ENCODE measurements at places on chromosomes 6 and 20.

GRCh38 chr20:63744574-63745423 lies 5.2 kb downstream of the SLC2A4RG start:
- DNase-seq, result no peak

DNA sequence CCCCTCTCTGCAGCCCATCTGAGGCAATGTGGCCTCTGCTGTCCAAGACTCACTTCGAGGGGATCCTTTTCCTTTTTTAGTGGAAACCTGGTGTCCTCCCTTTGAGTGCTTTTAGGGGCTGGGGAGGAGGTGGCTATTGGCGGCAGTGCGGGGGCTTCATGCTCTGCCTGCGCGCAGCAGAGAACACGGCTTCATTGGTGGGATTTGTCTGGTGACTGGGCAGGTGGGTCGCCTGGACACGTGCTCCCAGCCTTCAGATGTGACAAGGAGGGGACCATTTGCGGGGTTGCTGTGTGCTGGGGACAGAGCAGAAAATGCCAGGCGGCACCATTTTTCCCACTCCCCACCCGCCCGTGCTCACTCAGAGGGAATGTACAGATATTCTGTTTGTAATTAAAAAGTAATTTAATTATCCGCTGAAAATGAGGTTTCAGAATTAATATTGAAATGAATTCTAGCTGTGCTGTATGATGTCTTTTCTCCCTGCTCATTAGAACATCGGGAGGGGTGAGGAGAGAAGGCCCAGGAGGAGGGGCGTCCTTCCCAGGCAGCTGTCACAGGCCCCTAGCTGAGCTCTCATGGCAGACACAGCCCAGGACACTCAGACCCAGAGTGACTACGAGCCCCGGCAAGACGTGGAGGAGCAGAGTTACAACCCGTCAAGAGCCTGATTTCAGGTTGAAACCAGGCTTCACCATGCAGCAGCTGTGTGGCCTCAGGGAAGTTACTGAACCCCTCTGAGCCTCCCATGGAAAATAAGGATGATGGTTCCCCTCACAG lies 417.2 kb upstream of the SULF2 start:
- no peak for DNase-seq

- no peak for DNase-seq
Measured at GRCh38 chr6:41680182-41680965, 42.1 kb downstream of the MDFI start.

DNA sequence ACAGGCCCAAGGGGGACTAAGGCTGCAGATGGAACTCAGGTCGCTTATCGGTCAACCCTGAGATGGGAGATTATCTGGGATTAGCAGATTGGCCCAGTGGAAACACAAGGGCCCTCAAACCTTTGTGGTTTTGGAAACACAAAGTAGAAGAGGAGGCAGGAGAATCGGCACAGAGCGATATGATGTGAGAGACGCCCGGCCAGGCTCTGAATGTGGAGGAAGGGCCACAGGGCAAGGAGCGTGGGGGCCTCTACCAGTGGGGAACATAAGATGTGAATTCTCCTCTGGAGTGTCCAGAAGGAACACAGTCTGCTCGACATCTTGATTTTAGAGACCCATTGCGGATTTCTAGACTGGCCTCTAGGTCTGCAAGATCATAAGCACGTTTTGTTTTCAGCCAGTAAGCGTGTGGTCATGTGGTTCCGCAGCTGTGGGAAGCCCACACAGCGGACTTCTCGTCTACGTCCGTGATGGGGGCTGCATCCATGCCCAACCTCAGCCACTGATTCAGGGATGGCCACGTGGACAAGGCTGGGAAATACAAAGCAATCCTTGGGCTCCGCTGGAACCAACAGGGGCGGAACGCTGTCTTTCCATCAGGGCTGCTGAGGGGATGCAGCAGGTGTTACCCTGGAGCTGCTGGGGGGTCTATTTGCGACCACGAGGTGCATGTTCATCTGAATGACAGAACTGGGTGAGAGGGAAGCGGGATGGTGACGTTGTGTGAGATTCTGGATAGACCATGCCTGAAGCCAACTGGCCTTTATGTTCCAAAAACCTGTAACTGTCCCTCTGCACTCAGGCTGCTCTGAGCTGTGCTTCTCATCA lies 127.6 kb upstream of the PMEPA1 start:
- DNase-seq, result no peak

DNA sequence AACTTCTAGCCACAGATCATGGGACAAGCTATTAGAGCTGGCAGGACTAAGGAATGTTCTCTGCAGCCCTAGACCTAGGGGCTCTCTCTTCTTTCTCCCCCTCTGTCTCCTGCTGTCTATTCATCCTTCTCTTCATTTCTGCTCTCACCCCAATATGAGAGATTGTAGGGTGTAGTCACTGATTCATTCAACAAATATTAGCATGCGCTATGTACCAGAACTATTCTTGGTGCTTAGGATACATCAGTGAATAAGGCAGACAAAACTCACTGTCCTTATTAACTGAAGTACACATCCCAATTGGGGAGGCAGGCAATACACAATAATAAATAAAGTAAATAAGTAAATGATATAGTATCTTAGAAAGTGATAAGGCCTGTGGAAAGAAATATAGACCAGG lies 14.7 kb upstream of the SIRPB2 start:
- no peak for DNase-seq

DNA sequence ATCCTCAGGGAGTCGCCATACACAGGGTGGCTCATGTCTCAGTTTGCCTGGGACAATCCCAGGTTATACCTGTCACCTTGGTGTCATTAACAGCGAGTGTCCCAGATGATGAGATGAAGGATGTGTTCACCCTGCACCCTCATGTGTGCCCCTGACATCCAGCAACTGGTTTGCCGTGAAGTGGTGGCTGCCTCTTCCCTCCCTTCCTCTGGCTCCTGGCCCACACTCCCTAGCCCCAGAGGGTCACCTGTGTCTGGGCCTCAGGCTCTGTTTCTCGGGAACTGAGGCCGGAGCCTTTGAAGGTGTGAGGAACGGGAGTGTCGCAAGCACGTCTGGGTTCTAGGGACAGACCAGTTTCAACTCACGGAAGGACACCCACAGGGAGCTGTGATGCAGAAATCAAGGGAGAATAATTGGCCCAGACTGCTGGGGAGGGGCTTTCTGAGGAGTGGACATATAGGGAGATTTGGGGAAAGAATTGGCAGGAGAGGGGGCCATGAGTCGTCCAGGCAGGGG lies 35.8 kb upstream of the PHACTR3 start:
- DNase-seq, result no peak

- DNase-seq, result no peak
Measured at GRCh38 chr20:1375515-1375914, 17.3 kb downstream of the FKBP1A start.

- DNase-seq, result no peak
Measured at GRCh38 chr6:36989264-36989663, 3.3 kb upstream of the MTCH1 start.

DNA sequence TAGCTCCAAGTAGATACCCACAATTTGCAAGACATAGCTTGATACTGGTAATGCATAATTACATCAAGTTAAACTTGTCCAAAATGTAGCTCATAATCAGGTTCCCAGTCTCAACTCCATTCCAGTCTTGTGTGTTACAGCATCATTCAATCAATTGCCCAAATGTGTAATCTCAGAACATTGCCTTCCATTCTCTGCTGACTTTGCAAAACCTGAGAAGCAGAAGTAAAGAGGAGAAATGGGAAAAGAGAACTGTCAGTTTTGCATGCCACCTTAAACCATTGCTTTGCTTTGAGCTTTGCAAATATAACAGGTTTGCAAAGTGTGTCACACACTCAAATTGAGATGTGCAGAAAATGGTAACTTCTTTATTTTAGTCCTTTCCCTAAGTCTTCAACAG lies 40.3 kb upstream of the CNKSR3 start:
- no peak for DNase-seq

- DNase-seq, result no peak
Measured at GRCh38 chr6:55998576-55998975, 123.2 kb upstream of the BMP5 start.

DNA sequence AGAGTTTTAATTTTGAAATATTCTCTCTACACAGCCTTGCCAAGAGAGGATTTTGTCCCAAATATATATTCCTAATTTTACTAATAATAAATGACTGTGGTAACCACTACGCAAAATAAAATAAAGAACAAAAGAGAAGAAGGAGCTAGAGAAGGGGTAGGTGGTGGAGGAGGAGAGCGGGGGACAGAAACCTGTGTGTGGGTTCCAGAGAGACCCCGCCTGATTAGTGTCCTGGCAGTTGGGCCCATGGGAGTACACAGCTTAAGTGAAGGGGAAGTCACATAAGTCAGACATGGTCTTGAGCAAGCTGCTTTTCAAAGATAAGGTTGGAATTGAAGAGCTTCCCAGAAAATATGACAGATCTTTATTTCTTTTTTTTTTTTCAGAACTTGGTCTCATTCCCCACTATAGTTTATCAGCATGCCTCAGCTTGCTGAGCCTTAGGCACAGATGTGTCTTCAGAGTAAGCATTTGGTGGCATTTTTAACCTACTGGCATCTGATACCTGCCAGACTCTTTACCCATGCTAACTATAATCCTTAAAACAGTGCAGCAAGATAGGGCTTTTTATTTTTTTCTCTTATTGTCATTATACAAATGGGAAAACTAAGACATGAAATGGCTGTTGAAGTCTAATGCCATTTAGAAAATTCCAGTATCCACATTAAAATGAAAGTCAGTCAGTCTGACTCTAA lies 9.6 kb upstream of the RHAG start:
- no peak for DNase-seq

DNA sequence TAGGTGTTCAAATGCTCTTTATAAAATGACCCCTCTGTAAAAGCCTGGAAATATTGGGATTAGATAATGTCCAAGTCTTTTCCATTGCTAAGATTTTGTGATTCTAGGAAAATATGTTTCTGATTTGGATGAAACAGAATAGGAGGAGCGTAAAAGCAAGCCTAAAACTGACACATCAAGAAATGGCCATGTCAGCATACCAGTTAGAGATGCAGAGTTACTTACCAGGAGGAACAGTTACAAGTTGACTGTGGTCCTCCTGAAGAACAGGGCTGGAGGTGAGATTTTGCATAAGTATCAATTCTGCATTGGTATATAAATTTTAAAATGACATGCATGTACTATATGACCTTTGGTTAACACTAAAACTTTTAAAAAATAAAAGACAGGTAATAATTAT lies 35.3 kb downstream of the EYA2 start:
- no peak for DNase-seq

GRCh38 chr6:109867009-109867969 lies 110.8 kb upstream of the GPR6 start:
- DNase-seq, result no peak

- no peak for DNase-seq
Measured at GRCh38 chr20:56268536-56268935, 20.0 kb downstream of the MC3R start.

- DNase-seq, result no peak
Measured at GRCh38 chr6:169801396-169802160, 50.2 kb downstream of the ERMARD start.

GRCh38 chr6:29524444-29525310 lies 34.9 kb downstream of the UBD start:
- no peak for DNase-seq

DNA sequence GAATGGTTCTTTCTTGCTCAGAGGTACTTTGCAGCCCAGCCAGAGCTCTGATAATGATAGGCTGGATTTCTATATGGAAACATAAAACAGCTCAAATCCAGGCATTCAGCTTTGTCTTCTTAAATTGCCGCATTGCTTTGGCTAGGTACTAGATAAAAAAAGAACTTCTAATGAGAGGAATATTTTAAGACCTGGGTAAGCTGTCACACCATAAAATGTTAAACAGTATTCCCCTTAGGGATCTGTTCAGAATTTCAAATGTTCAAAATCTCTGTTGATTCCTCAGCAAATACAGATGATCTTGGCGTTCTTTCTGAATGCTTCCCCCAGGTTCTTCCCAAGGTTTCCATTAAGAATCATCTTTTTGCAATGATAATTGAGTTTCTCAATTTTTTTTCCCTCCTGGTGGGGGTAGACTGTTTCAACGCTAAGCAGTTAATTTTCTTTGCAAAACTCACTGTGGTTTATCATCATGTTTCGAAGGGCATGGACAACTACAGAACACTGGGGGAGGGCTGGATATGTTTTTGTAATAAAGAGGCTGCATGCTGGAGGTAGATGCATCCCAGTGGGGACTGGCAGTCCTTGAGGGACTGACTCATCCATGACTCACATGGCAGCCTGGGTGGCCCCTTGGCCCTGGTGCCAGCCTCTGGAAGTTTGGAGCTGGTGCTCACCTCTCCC lies 31.0 kb downstream of the TIAM2 start:
- no peak for DNase-seq

DNA sequence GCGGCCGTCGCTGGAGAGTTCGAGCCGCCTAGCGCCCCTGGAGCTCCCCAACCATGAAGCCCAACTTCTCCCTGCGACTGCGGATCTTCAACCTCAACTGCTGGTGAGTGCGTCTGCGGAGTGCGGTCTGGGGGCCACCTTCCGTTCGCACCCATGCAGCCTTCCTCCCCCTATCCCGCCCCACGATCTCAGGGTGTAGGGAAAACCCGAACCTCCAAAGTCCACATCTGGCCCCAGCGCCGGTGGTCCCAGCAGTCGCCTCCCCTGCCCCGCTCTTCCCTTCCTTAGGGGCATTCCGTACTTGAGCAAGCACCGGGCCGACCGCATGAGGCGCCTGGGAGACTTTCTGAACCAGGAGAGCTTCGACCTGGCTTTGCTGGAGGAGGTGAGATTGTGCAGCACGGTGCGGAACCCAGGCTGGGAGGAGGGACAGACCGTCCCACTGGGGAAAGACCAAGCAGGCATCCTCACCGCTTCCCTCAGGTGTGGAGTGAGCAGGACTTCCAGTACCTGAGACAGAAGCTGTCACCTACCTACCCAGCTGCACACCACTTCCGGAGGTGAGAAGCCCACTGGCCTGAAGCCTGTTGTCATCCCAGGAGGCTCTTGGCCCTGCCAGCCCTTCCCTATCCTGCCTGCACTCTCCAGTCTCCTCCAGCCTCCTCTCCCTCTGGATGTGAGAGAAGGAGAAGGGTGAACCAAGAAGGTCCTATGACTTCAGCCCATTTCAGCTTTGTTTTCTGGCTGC lies 719 bp downstream of the SMPD2 start:
- no peak for DNase-seq

GRCh38 chr6:2403546-2403945 lies 158.1 kb upstream of the GMDS start:
- DNase-seq, result no peak

All from NCI-H2081 treated with DMSO at 0.1 percent for 48 hours (cell line).